ENCODE measurements at places on chromosomes 7 and 10.

DNA sequence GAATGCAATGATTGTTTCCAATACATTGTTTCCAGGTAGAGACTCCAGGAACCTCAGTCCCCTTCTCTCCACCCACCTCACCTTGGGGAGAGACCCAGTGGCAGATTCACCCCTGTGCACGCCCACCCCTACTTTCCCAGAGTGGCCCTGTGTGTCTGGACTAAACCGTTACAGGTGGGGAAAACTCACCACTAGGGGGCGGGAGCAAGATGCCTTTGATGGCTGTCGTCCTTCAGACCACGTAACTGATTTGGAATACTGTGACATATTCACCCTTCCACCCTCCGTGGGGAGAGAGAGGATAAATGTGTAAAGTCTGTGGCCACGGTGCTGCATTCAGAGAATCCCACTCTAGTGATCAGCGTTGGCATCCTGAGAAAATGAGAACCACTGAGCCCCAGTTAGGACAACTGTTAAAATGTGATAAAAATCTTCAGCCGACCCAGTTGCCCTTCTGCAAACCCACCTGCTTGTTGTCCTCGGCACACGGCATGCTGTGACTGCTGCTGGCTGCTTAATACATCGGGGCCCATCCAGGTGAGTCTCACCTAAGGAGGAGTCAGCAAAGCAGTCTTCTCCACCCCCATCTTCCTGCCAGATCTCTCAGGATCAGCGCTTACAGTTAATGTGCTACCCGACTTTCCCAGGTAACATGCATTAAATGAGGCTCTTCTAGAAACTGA lies 41.5 kb upstream of the NMT2 start:
- peak; percentile 83 for DNase-seq

DNA sequence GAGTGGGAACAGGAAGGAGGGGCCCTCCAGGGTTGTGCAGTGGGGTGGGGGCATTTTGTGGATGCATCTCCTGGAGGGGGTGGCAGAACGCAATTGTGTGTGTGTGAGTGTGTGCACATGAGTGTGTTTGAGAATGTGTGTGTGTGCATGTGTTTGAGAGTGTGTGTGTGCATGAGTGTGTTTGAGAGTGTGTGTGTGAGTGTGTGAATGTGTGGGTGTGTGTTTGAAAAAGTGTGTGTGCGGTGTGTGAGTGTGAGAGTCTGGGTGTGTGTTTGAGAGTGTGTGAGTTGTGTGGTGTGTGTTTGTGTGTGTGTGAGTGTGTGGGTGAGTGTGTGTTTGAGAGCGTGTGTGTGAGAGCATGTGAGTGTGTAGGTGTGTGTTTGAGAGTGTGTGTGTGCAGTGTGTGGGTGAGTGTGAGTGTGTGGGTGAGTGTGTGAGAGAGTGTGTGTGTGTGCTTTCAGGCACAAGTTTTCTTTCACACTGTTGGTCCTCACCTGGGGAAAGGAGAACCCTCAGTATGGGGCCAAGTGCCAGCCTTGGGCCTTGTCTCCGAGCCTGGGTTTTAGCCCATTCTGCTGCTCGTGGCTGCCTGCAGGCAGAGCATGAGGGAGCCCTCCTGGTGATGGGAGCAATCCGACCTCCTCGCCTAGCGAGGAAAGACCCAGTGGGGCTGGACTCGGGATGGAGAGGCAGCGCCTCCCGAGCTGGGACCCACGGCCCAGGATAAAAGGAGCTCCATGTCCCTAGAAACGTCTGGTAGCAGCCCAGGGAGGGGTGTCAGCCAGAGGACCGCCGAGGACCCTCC lies 35.6 kb downstream of the CDH23 start:
- DNase-seq = no peak

DNA sequence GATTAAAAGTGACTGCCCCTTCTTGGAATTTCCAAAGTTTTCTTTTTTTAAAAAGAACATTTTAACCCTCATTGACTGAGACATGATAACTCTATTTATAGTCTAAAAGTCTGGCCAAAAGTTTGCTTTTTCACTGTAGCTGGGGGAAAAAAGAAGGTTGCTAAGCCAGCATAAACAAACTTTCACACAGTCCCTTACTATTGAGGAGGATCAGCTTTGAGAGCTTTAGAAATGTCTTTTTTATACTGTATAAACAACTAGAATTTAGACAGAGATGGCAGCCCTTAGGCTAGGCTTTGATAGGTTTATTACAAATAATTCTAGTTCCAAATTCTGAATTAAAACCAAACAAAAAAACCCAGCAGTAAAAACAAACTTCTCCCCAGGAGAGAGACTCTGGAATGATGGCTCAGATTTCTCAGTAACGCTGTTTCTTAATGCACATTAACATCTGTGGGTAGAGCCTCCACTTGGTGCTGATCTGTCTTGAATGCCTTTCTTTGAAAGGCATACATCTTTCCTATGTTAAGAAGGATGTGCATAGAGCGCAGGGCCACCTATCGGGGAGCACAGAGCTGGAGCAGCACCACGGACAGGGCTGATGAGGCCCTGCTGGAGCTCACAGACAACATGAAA lies 100.9 kb upstream of the PDLIM1 start:
- DNase-seq = no peak

DNA sequence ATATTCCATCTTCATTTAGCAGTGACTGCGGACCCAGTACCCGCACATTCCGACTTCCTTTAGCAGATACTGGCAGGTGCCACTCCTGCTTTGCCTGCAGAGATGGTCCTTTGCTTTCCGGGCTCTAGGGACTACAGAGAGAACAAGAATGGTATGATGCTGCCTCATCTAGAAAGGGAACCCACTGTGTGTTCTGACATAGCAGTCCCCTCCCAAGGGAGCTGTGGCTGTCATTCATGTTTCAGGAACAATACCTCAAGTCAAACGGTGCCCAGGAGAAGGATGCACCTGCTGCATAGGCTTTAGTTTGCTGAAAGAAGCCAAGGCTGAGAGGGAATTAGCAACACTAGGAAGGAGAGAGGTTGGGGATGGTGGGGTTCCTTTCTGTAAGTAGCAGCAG lies 15.9 kb upstream of the TMEM72 start:
- DNase-seq = no peak

DNA sequence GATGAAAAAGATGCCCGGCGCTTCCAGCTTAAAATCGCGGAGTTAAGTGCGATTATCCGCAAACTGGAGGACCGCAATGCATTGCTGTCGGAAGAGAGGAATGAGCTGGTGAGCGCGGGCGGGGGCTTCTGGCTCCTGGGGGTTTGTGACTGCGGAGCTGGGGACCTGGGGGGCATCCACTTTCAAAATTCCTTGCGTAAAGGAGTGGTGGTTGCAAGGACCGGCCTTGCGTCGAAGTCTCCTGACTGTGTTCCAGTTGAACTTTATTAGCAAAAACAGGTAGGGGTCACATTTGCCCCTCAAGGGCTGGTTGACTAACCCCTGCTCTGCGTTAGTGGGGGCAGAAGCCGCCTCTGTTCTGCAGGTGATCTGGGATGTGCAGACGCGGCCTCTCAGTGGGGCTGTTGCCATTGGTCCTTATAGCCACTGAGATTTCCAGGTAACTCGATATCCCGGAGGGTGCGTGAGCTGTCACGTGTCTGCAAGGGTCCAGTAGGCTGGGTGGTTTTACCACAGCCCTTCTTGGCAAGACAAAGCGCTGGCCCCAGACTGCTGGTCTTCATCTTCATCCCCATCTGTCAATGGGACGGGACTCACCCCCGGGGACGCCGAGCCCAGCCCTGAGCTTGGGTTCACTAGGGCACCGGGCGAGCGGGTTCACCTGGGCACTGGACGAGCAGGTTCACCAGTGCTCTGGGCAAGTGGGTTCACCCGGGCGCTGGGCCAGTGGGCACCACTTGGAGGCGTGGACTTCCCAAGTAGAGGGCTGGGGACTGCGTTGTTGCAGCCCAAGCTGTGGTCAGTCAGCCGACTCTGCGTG lies 51.5 kb upstream of the DPYSL4 start:
- DNase-seq = no peak

DNA sequence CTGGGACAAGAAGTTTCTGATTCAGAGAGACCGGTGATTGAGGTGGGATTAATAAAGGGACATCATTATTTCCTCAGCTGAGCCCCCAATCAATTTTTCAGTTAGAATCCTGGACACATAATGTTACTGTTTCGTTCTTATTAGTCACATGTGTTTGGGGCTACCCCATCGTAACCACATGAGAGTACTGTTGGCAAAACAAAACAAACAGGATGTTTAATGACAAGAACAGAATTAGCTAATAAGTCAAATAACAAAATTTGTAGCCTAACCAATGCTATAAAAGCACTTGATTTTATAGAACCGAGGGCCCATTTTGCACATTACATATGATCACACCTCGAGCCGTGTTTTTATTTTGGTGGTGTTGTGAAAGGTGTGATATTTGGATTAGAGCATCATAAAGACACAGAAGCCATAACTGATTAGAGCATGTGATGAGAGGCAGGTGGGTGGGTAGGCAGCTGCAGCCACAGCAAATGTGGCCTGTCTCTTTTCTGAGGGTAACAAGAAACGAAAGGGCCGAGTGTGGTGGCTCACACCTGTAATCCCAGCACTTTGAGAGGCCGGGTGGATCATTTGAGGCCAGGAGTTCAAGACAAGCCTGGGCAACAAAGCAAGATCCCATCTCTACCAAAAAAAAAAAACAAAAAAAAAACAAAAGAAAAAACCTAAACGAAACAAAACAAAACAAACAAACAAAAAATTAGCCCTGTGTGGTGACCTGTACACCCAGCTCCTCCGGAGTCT lies 1.8 kb upstream of the VWC2 start:
- DNase-seq = no peak

- no peak for DNase-seq
Measured at GRCh38 chr10:104032144-104032775, 53.4 kb downstream of the COL17A1 start.

GRCh38 chr7:114086914-114087652 lies 168.3 kb upstream of the PPP1R3A start:
- no peak for DNase-seq

DNA sequence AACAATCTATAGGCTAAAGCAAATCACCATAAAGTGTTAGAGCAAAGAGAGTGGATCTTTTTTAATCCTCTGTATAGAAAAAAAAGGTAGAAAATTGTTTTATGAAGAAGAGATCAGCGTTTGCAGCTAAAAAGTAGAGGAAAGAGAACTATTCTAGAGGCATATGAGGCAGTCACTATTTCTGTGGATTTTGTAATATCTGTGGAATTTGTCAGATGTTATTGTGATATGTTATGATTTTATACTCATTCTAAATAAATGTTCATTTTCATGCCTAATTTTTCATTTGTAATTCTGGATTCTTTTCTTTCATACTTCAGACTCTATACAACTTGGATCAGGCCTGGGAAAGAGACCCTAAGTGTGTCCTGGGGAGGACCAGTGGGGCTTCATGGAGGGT lies 295.0 kb upstream of the LYZL1 start:
- DNase-seq = no peak

DNA sequence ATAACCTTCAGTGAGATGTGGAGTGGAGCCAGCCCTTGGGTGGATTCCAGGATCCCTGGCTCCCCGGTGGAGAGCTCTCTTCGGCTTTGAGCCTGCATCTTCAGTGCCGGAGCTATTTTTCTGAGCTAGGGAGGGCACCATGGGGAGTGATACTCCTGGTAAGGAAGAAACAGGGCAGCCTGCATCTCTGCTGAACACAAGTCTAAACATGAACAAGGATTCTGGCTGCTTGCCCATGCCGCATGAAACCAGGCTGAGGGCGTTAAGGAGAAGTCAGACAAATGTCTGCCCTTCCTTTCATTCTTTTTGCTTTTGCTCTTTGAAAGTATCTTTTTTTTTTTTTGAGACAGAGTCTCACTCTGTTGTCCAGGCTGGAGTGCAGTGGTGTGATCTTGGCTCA lies 60.4 kb downstream of the EVX1 start:
- DNase-seq = no peak

- DNase-seq = peak; percentile 37
Measured at GRCh38 chr7:149624006-149624405, 126.4 kb upstream of the ZNF746 start.

DNA sequence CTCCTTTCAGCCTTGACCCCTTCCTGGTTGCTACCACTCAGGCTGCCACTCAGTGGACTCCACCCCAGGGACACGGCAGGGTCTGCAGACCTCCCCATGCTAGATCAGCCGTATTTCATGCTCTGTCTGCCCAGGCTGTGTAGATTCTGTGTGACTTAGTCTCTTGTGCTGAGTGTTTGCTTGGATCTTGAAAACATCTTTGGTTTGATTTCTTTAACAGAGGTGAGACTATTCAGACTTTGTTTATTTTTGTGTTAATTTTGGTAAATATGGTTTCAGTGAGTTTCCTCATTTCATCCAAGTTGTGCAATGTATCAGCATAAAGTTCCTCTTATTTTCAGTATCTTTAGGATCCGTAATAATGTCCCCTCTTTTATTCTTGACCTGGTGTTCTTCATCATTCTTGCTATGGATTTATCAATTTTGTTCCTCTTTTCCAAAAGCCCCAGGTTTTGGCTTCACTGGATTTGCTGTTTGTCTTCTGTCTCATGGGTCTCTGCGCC lies 21.2 kb upstream of the PWWP2B start:
- DNase-seq = no peak

DNA sequence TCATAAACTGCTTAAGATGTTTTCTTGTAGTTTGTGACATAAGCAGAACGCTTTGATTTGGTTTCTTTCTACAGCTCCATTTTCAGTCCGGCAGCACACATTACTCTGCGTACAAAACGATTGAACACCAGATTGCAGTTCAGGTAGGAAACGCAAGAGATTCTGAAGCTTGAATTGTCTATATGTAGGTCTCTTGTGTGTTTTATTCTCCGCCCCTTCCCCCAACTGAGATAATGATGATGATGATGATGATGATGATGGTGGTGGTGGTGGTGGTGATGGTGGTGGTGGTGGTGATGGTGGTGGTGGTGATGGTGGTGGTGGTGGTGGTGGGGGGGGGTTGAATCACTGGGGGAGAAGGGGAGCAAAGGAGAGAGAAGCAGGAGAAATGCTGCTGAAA lies 14.4 kb downstream of the TCF7L2 start:
- DNase-seq = no peak

- DNase-seq = no peak
Measured at GRCh38 chr7:45709168-45710042, 135.2 kb downstream of the ADCY1 start.

- no peak for DNase-seq
Measured at GRCh38 chr10:128530301-128530700, 404.1 kb upstream of the MKI67 start.

- DNase-seq = no peak
Measured at GRCh38 chr10:77188000-77188395, 449.6 kb downstream of the KCNMA1 start.

DNA sequence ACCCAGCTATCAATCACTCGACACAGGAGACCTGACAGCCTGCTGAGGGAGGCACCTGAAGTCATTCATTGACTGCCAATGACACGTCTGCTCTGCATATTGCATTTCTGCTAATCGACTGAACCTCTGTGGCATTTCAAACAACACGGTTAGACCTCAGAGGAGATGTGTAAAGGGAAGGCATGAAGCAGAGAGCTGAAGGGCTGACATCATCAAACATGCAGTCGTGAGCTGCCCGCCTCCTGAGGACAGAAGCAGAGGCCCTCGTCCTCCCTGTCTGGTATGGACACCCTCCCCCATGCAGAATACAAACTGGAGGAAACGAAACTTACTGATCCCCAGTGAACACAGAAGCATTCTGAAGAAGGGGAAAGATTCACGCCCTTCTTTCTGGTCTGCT lies 462.6 kb upstream of the MGMT start:
- no peak for DNase-seq

- DNase-seq = no peak
Measured at GRCh38 chr7:155280446-155281397, 17.0 kb upstream of the INSIG1 start.

GRCh38 chr10:132449811-132450181 lies 52.8 kb downstream of the PWWP2B start:
- no peak for DNase-seq

- no peak for DNase-seq
Measured at GRCh38 chr7:44111761-44112160, 7.6 kb downstream of the AEBP1 start.

- DNase-seq = peak; percentile 16
Measured at GRCh38 chr10:62733654-62734293, 70.7 kb upstream of the ADO start.

Data from T-helper 9 cell (primary cell).